ENCODE measurements at places on chromosomes 13 and 19.

GRCh38 chr19:47729799-47730520, 15.4 kb upstream of the NOP53 start:
- DNase-seq = no peak

DNA sequence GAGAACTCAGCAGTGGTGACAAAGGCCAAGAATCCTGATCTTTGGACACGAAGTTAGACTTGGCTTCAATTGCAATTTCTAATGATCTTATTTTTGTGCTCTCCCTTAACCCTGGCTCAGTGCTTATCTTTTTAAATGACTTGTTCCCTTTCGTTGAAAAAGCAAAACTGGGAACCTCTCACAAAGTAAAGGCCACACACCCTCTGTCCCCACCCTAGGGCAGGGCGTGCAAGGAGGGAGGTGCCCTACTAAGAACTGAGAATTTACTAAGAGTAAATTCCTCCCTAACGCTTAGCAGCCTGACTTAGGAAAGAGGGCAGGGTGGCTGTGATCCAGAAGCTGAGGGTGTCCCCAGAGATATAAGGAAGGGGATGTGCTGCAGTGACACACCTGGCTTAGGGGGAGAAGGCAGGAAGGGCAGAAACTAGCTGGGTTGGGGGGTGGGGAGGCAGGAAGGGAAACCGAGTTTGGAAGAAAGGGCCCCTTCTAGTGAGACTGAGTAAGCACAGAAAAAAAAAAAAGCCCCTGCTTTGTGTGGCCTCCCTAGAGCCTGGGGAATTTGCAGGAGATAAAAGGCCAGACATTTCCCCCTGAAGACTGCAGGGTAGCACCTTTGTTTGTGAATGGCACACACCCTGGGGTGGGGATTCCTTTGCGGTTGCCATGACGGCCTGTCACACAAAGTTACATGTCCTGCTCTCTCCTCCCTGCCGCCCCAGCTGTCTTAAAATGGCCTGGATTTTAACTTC, 435.1 kb downstream of the EFNB2 start:
- DNase-seq = no peak

DNA sequence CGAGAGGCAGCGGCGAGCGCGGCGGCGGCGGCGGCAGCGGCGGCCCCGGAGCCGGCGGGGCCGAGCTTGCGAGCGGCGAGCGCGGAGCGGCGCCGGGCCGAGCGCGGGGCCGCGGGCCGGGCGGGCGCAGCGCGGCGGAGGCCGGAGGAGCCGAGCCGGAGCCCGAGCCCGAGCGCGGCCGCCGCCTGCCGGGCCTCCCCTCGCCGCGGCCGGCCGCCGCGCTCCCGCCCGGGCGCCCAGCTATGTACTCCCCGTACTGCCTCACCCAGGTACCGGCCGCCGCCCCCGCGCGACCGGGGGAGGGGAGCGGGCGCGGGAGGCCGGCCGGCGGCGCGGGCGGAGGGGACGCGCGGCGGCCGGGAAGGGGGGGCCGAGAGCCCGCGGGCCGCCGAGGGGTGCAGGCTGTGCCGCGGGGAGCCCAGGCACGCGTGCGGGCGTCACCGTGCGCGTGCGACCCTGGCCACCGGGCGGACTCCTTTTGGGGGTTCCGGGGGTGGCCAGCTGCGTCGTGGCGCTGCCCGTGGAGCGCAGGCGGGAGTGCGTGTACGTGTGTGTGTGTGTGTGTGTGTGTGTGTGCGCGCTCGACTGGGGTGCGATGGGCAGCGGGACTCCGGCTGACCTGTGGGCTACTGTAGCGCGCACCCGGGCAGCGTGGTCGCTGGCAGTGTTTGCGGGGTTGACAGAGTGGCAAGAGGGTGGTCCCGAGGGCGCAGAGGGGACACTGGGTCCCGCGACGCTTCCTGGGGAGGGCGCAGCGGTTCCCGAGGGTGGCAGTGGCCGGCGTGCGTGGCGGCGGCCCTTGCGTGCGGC, 526 bp downstream of the NFIX start:
- DNase-seq = no peak

GRCh38 chr13:85142351-85142927, 656.8 kb downstream of the SLITRK6 start:
- DNase-seq = no peak

DNA sequence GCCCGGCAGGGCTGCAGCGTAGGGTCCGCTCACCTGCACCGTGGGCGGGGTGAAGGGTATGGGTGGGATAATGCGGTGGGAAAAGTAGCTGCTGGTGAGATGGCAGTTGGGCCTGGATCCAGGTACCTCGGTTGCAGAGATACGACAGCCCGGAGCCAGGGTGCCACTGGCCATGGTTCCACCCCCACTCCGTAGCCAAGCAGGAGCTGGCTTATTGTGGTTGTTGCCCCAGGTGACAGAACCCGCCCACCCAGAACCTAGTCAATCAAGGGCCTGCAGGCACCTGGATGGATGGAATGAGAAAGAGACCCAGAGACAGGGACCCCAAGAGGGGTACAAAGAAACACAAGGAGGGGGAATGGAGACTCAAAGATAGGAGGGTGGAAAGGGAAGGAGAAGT, 3.5 kb upstream of the LHB start:
- no peak for DNase-seq

- DNase-seq = no peak
These were observed 1086.1 kb upstream of the MIR17HG start for GRCh38 chr13:90261343-90261742.

- no peak for DNase-seq
These were observed 7.3 kb downstream of the PPP6R1 start for GRCh38 chr19:55251341-55252081.

DNA sequence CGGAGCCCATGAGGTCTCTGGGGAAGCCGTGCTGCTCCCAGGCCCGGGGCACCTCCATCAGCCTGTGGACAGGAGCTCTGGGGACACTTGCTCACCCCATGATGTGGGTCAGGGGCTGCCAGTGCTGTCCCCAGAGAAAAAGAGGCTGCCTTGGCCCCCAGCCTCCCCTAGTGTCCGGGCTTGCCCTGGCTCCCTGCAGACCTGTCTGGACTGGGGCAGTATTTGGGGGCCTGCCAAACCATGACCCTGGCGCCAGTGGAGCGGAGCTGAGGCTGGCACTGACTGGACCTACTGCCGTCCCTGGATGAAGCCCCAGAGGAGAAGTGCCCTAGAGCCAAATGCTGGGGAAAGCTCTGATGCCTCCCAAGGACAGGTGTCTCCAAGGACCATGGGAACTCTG, 30.4 kb downstream of the ELAVL1 start:
- DNase-seq = no peak

- DNase-seq = no peak
These were observed 729.0 kb downstream of the PCDH9 start for GRCh38 chr13:66501181-66501580.

DNA sequence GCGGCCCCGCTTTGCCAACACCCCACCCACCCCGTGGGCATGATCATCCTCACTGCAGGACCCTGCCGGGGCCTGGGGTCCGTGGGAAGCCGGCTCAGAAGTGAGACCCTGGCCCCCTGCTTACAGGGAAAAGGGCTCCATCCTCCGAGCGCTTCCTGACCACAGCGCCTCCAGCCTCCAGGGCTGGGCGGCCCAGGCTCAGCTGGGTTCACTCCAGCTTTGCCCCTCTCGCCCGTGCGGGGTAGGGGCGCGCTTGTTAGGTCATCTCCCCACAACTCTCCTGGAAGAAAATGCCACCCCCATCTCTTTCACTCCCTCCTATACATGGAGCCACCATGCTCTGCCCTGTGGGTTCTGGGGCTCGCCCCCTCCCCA, 6.6 kb upstream of the C1QTNF9B start:
- no peak for DNase-seq

GRCh38 chr13:110154410-110154933, 152.5 kb downstream of the COL4A1 start:
- no peak for DNase-seq

- no peak for DNase-seq
These were observed 1949.7 kb upstream of the PRR20A start for GRCh38 chr13:55190996-55191395.

- no peak for DNase-seq
These were observed 282.9 kb downstream of the OLFM4 start for GRCh38 chr13:53311561-53311960.

- DNase-seq = peak; percentile 5
These were observed 306 bp downstream of the ZNF540 start for GRCh38 chr19:37594982-37595382.

- no peak for DNase-seq
These were observed 312.5 kb downstream of the OLFM4 start for GRCh38 chr13:53341144-53341510.

- DNase-seq = no peak
These were observed 1124.9 kb downstream of the EFNB2 start for GRCh38 chr13:105410602-105411001.

GRCh38 chr13:98835156-98835555, 82.7 kb upstream of the SLC15A1 start:
- DNase-seq = peak; percentile 72

DNA sequence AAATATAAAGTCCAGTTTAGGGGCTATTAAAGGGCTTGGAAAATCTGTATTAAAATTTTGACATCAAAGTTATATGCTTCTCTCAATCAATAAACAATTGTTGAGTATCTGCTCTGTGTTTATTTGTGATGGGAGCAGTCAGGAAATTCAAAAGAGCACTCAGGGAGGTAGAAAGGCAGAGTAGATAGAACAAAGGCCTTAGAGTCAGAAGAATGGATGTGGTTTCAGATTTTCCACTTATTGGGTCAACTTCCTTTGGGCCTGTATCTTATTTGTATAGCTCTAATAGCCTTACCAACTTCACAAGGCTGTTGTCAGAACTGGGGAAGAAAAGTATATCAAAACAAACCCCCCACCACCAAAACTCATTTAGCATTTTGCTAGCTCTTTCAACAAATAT, 302.6 kb downstream of the SPRY2 start:
- DNase-seq = no peak

- no peak for DNase-seq
These were observed 230.9 kb upstream of the SLC10A2 start for GRCh38 chr13:103297083-103297482.

- no peak for DNase-seq
These were observed 224.7 kb downstream of the DCT start for GRCh38 chr13:94254737-94255136.

- DNase-seq = no peak
These were observed 233.8 kb upstream of the PRR20A start for GRCh38 chr13:56906909-56907308.

All from NCI-H1092 (cell line).